ENCODE measurements at places on chromosomes 4 and X.

GRCh38 chrX:136582624-136583023 lies 50.6 kb downstream of the VGLL1 start:
- no peak for DNase-seq

DNA sequence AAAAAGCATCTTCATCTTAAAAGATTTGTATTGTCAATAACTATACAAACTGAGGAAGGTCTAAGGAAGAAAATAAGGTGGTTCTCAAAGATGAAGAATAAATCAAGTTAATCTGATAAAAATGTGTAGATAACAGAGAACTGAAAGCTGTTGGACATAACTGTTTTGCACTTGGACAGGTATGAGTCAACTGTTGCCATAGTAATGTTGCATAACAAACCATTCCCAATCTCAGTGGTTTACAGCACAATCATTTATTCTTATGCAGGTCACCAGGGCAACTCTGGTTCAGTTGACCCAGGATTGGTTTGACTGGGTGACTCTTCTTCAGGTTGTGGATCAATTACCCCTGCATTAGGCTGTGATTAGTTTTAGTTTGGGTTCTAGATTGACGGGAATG lies 2197.7 kb downstream of the ARAP2 start:
- DNase-seq: peak; percentile 5

DNA sequence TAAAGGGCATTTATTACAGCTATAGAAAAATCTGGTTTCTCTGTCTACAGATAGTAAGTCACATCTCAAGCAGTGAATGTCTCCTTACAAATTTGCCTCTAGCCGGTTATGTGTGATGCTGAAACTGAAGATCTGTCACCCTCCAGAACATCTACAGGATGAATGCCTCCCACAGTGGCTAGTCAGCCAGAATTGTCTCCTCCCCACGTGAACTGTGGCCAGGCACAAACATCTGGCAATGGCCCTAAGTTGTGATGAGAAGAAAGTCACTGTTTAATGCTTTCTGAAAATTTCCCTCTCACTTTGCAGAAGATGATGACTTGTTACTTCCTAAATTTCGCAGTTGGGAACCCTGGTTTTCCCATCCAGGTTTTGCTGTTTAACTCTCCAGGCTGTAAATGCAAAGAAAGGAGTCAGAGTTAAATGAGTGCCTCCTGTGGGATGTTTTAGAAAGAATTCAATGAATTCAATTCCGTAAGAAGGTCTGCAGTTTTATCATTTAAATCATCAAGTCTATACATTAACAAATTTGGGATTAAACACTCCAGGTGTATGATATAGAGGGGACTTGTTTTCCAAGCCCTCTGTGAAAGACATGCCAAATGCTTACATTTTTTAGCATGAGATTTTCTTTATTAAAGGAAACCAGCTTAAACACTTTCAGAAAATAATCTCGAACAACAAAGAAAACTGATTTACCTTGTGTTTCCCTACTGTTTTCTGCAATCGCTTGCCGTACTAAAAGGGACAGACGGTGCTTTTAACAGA lies 55.4 kb upstream of the TLR3 start:
- DNase-seq: no peak

- DNase-seq: no peak
These were observed 810.7 kb upstream of the AMOT start for GRCh38 chrX:113651306-113651705.

DNA sequence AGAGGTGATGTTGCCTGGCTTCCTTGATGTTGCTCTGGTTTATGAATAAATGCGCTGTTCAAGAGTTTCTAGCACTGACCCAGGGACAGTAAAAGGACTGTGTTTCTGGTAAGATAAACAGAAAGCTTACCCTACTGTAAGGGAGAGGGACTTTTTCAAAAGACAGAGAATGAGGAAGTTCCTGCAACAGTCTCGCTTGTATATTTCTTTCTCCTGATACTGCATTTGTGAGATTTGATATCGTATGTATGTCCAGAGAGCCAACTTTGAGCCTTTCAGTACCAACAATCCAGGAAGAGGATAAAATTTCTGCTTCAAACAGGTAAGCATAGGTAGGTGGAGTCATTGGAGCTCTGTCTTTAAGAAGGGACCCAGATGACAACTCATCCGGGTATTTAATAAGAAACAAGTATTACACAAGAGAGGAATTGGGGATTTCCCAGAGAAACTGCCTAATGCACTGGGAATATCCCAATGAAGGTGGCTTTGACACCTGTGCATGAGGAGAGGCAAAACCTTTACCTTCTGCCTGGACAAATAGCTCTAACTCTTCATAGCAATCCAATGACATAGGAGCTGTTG lies 773 bp downstream of the DAPP1 start:
- DNase-seq: no peak

GRCh38 chr4:171954650-171955049 lies 141.4 kb downstream of the GALNTL6 start:
- no peak for DNase-seq

DNA sequence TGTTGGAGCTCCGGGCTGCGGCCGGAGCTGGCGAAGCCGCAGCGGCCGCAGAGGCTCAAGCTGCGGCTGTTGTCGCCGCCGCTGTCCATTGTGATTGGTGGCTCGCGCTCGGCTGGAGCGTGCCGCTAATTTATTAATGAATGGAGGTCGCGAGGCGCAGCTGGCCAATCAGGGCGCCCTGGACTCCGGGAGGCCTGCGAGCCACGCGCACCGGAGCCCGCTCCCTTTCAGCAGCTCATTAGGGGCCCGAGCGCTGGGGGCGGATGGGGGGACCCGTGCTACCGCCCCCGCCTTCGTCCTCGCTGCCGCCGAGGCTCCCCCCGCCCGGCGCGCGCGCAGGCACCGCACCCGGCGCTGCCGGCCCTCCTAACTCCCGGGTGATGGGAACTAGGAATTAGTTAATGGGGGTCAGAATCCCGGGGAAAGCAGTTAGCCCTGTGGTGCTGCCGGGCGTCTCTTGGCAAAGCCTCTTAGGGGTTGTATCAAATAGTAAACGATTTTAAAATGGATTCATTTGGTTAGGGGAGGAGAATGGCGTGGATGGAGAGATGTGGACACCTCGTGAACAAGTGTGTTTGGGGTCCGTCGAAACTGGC lies 589 bp upstream of the NEUROG2 start:
- no peak for DNase-seq

DNA sequence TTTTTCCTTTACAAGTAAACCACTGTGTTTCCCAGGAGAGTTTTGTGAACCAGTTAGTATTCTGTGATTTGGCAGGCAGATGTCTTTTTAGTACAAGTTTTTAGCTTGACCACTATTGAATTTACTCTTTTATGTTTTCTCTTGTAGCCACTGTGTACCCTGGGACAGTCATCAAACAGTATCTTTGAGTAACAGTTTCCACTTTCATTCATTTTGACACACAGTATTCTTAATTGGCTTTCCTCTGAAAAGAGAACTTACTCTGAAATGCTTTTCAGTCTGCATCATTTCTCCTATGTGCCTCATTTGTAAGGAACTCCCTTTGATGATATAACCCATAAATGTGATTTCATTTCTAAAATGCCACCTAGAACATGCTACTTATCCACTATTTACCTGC lies 476.5 kb downstream of the PDGFC start:
- no peak for DNase-seq

DNA sequence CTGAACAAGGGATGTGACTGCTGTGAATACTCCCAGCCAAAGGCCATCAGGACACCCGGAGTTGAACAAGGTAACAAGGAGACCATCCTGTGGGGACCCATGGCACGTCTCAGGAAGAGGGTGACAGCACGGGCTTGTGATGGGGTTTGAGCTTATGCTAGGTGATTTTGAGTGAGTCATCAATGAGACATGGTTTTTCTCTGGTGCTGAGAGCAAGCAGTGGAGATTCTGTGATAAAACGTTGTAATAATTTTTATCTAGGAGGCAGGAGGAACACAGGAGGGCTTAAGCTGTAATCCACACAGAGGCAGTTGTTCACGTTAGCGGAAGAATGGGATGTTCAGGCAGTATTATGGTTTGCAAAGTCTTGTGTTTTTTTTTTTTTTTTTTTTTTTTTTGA lies 36.0 kb downstream of the TRIML1 start:
- DNase-seq: no peak

Data from activated CD4-positive, alpha-beta T cell treated with anti-CD3 and anti-CD28 coated beads, Interleukin-2, amount 50 U/mL, for 16 hours (primary cell).